Stimulated activated CD4-positive, alpha-beta T cell treated with anti-CD3 and anti-CD28 coated beads, Interleukin-2, amount 100 ng/mL, for 4 hours (primary cell): ENCODE measurements at places on chromosomes 7 and 10.

- DNase-seq = no peak
These were observed 403.7 kb upstream of the ZMIZ1 start for GRCh38 chr10:78664929-78665553.

GRCh38 chr10:58179238-58179637, 88.5 kb downstream of the IPMK start:
- DNase-seq = no peak

- no peak for DNase-seq
These were observed 71.3 kb upstream of the DGKB start for GRCh38 chr7:14973712-14974428.

- DNase-seq = no peak
These were observed 8.4 kb downstream of the GTF2IRD1 start for GRCh38 chr7:74461970-74462706.

DNA sequence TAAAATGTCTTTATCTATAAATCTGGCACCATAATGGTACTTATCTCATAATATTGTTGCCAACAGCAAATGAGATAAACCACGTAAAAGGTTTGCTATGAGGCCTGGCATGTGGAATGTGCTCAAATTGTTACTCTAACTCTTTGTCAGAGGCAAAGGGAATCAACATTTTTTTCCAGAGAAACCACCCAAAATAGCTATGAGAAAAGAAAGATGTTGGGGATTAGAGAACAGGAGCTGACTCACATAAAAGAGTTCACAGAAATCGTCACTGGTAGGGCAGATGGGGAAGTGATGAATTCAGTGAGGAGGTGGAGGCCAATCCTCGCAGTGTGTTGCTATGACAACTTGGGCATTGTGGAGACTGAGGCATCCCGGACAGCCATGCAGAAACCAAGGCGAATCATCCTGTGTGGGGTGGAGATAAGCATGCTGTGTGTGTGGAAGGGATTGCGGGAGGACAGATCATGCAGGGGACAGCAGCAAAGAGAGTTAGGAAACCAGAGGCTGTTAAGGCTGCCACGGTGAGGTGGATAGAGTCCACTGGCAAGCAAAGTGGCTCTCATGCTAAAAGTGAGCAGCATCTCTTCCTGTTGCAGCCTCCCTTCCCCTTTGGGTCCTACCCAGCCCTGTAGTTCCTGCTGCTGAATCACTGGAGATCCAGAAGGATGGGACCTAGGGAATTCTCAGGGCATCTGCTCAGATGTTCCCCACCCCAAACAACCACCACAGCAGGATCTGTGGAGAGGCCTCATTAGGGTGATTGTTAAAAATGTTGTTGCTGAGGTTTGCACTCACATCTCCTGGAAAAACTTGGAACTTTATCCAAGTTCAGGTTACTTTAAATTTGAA, 103.9 kb downstream of the CUBN start:
- peak; percentile 67 for DNase-seq

DNA sequence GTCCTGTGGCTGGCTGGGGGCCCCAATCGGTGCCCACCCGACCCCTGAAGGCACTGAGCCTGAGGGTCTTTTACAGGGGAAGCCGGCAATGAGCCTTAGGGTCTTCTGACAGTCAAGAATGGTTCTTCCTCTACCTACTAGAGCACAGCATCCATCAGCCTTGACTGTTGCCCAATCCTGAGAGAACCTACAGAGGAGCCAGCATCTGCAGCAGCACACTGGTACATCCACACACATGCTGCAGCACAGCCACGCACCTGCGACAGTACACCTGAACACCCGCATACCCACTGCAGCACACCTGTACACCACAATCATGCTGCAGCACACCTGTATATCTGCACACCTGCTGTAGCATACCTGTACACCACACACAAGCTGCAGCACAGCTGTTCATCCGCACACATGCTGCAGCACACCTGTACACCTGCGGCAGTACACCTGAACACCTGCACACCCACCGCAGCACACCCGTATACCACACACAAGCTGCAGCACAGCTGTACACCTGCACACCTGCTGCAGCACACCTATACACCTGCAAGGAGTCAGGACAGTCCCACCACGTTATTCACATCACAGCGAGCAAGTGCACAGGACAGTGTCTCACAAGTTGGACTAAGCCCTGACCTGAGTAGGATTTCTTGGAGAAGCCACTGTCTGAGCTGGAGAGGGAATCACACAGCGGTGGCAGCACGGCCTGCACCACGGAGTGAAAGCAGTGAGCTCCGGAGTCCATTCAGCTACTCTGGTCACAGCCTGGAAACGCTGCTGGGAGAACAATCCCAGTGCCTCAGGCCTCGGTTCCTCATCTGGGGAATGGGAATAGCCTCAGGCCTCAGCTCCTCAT, 56.4 kb downstream of the VIPR2 start:
- DNase-seq = no peak

DNA sequence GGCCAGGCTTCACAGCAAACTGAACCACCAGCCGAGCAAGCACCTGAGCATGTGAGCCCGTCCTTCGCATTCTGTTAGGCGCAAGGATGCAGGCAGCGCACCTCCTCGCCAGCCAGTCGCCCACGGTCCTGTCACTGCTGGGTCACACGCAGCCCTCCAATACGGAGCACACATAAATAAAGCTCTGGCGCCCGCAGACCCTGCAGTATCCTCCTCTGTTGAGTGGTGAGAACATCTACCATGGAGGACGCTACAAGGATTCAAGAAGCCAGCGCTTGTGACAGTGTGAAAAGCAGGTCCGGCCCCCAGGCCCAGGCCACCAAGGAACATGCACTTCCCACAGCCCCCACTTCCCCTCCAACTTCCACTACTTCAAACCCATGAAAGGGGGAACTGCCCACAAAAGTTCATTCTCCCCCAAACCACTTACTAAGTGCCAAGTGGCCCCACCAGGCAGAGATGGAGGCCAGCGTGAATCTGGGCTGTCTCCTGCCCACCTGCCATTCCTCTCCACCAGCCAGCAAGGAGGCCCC, 34.8 kb downstream of the VOPP1 start:
- no peak for DNase-seq

DNA sequence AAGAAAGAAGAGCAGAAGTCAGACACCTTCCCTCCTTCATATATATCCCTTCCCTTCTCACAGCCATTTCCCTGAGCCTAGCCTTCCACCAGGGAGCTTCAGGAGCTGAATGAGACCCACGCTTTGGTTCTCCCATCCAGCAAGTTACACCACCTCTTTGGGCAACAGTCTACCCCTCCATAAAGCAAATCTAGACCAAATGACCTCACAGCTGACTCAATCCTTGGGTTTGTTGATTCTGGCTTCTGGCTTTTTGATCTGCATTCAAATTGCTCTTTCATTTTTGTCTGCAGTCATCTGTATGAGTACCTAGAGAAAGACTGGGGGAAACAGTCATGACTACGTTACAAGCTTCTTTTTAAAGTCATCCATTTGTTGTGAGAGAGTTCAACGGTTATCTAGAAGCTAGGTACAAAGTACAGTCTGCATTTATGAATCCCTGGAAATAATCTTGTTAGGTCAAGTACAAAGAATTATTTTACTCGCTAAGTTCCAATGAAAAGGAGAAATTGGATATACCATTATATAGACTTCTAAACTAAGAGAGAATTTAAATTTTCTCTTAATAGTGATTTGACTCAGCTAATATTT, 86.3 kb downstream of the RAB11FIP2 start:
- no peak for DNase-seq

DNA sequence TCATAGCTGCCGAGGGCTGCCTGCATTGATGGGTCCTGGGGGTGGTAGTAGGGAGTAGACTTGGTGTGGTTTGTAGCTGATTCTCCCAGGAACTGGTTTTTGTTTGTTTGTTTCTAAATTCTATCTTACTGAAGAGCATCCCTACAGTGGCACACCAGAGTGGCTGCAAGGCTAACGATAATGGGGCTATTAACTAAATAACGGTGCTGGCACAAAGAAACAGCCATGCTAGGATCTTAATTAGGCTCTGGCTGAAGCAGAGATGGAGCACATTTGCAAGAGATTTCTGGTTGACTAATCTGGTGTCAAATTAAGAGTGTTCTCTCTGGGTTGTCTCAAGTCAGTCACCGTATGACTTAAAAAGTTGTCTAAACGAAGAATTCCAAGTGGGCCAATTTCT, 590.0 kb downstream of the NRG3 start:
- no peak for DNase-seq

GRCh38 chr10:67763499-67764011, 67.6 kb upstream of the CTNNA3 start:
- peak; percentile 72 for DNase-seq
